ENCODE measurements at places on chromosomes 2 and 18.

DNA sequence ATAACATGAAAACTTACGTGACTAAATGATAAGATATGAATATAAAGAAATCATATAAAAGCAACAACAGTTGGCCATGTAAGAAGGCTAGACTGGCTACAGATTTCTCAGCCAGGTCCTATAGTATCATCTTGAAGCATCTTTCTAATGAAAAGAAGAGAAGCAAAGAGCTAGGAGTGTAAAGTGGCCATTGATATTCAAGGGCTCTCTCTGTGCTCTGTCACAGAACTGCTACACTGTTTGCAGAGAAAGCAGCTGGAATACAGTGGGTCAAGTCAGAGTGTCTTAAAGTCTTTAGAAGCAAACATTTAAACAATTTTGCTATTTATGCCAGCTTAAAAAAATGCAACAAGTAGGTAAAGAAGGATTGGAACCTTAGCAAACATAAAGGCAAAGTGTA, 118.8 kb downstream of the SCN9A start:
- DNase-seq = no peak

DNA sequence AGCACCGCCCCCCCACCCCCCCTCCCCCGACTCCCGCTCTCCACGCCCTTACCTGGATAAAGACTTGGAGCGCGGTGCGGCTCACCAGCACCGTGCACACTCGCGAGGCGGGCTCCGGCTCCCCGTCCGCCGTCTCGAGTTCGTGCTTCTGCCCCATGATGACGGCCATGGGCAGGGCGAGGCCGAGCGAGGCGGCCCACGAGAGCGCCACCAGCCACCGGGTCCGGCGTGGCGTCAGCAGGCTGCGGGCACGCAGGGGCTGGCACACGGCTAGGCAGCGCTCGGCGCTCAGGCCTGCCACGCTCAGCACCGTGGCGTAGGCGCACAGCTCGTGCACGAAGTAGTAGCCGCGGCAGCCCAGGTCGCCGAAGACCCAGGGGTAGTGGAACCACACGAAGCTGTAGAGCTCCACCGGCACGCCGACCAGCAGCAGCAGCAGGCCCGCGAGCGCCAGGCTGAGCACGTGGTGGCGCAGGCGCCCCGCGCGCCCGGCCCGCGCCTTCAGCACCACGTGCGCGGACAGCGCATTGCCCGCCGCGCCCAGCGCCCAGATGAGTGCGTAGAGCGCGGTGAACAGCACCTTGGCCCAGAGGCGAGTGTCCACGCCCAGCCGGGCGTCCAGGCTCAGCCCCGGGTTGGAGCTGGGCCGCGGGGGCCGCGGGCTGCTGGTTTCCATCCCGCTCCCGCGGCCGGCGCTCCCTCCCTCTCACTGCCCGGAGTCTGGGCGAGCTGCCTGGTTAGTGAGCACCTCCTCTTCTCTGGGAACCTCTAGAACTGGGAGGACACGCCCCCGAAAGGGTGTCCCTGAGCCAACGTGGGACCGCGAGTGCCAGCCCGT, at the start of gene NTSR2:
TSS of gene NTSR2 (minus strand) at position 742 of the 838 bp plus-strand sequence. CDS start at position 676, 66 bp downstream.
- DNase-seq = no peak

- DNase-seq = no peak
Measured at GRCh38 chr2:208570851-208571763, 164.5 kb downstream of the PTH2R start.

DNA sequence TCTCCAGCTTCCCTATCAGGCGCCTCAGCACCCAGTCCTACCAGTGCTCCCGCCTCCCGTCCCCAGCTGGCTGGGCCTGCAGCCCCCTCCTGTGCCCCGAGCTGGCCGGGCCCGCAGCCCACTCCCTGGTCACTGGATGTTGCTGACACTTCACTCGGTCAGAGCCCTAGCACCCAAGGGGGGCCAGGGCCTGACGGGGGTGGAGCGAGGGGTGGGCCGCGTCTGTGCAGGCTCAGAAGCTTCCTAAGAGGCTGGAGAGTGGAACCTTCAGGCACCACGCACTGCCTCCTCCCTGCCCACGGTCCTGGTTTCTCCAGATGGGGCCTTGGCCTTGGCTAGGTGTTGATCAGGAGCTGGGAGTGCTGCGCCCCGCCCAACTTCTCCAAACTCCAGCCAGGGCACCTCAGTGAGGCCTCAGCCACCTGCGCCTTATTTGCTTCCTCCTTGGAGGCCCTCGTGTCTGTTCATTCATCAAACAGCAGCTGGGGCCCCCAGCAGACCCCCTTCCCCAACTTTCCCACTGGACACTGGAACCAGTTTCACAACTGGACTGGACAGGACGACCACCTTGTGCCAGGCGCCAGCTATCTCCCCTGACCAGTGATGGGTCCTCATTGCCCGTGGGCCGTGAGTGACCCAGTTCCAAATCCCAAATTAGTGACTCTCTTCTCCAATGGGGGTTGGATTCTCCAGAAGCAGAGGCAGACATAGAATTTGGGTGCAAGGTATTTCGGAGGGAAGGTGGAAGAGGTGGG, 16.7 kb downstream of the CAPN10 start:
- no peak for DNase-seq

- DNase-seq = no peak
Measured at GRCh38 chr2:150630587-150631235, 143.2 kb upstream of the RND3 start.

DNA sequence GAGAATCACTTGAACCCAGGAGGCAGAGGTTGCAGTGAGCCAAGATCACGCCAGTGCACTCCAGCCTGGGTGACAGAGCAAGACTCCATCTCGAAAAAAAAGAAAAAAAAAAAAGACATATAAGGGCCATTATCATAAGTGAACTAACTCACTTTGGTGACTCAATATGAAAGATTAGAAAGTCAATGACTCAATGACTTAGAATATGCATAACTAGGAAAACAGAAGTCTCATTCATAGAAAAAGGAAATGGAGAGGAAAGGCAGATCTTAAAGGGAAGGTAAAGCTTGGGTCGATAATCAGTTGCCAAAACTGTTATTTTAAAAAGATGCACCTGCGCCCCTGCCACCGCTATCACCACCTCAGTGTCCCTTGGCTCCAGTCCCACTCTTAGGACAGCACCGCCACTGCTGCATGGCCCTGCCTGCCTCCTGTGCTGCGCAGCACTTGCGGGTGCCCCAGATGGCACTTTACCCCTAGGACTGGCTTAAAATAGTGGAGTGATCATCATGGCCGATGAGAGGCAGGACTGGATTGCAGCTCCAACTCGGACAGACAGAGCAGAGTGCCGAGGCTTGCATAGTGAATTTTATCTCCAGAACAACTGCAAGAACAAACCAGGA, 54.7 kb downstream of the INO80D start:
- no peak for DNase-seq

DNA sequence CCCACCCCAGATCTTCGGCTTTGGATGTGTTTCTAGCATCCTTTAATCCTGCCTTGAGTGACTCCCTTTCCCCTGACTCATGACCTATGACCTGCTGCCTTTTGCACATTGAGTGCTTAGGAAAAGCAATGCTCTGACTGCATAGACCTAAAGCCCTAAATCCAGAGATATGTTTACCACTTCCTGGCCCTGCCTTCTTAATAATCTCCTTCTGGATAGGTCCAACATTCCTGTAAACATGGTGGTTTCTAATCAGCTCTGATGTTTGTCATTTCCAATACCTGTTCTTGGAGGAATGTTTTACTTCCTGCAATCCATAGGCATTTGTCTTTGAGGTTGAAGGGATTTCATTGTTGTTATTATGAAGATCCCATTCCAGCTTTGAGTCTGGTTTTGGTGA, 2.3 kb downstream of the SLC3A1 start:
- no peak for DNase-seq
